GM13977 (cell line): ENCODE measurements at places on chromosomes 6 and 20.

GRCh38 chr6:55917751-55918415 lies 42.5 kb upstream of the BMP5 start:
- DNase-seq, result no peak

- DNase-seq, result no peak
Observed at GRCh38 chr6:132261354-132261753, 139.9 kb downstream of the MOXD1 start.

- no peak for DNase-seq
Observed at GRCh38 chr6:6331946-6332601, 11.6 kb upstream of the F13A1 start.

DNA sequence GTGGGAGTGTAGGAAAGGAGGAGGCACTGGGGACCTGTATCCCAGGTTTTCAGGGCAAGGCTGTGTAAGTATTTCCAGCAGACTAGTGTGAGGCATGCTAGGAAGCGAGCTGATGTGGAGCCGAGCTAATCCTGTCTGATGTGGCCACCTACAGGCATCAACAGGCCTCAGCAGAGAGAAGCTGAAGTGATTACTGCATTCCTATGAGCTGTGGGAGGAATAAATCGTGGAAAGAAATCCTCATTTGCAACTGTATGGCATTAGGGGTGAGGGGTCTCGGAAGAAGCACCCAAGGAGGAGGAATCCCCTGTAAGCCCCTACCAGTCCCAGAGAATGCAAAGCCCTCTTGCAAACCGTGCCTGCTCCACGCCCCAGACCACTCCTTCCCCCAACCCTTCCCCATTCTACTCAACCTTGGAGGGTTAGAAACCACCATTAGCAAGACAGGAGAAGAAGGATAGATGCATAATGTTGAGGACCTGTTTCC lies 41.6 kb downstream of the C6orf15 start:
- no peak for DNase-seq
